Activated CD4-positive, alpha-beta T cell treated with anti-CD3 and anti-CD28 coated beads, Interleukin-2, amount 50 U/mL, for 4 hours (primary cell): ENCODE measurements at places on chromosomes 6 and 20.

DNA sequence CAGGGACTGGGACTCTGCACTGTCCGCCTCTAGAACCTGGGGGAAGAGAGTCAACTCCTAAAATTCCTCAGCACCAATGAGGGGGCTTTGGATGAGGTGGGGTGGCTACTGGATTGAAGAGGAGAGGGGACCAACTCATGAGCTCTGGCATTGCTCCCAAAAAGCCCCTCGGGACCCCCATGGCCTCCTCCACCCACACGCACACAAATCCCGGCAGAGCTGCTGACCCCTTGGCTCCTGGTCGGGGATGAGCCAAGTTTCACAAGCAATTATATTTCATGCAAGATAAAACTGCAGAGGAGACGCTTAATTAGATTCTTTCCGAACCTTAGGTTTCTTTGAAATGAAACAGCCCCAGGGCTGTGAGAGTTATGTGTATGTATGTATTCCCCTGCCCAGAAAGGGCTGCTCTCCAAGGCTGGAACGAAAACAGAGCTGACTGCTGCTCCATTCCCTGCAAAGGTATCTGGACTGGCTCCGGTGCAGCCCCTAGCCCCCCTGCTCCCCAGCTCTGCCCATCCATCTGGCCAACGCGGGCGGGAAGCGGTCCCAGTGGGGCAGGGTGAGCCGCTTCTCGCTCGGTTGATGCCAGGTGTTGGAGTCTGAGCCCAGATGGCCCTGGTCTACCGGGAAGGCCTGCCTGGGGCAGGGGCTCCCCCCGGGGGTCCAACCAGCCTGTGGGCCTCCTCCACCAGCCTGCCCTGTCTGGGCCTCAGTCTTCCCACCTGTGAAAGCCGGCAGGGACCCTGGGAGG lies 46.8 kb upstream of the STX16 start:
- no peak for DNase-seq

DNA sequence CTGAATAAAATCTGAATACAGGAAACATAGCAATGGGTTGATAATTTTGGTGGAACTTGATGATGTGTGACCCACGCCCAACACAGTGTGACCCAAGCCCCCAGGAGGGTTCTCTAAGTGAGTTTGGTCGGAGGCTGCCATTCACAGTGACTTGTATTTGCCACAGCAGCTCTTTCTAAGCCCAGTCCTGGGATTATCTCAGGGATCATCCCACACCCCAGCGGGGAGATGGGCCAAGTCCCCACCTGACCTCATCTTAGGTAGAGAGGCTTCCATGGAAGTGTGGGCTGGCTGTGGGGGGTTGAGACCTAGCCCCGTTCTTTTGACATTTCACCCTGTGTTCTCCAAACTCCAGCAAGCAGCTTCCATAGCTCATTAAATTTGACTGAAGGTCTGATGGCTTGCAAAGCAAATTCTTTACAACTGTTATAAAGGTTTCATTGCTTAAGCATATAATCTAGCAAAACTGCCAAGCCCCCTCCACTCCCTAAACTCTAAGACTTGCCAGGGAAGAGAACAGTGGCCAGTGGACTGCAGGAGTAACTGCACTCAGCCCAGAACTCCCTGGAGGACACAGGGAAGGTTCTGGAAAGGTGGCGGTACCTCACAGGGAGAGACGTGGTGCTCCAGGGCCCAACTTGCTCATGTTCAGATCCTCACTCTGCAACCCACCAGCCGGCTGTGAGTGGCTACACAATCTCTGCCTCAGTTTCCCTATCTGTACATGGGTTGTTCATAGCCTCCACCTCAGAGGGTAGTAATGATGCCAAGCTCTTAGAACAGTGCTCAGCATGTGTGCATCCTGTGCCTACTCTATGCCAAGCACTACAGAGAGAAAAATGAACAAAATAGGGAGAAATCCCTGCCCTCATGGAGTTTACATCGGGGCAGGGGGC lies 1.0 kb upstream of the PCK1 start:
- DNase-seq: no peak

DNA sequence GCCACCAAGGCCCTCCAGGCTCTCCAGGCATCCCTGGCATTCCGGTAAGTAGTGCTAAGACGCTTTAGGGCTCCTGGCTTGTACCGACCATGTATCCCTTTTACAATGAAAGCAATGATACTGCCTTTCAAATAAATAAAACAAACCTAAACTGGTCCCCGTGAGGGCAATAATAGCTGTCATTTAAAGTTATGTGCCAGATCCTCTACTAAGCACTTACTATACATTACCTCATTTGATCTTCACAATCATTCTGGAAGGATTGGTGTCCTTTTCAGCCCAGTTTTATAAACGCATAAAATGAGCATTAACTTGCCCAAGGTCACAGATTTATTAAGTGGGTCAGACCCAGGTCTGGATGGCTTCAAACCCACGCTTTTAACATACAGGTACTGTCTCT lies 114.7 kb downstream of the COL9A1 start:
- DNase-seq: no peak

DNA sequence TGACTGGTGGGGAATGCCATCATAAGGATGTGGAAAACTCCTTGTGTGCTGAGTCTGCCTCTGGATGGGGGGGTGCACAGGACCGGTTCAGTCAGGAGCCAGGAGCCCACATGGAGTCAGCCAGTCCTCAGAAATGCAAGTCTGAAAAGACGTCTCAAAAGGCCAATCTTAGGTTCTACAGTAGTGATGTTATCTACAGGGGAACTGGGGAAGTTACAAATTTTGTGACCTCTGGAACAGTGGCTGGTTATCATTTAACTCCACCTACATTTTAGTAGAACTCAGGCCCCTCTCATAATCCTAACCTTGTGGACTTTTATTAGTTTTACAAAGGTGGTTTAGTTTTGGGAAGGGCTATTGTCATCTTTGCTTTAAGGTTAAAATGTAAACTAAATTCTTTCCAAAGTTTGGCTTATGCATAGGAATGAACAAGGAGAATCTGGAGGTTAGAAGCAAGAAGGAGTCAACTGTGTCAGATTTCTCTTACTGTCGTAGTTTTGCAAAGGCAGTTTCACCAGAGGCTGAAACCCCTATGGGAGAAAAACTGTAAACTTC lies 13.7 kb upstream of the TBC1D22B start:
- no peak for DNase-seq

DNA sequence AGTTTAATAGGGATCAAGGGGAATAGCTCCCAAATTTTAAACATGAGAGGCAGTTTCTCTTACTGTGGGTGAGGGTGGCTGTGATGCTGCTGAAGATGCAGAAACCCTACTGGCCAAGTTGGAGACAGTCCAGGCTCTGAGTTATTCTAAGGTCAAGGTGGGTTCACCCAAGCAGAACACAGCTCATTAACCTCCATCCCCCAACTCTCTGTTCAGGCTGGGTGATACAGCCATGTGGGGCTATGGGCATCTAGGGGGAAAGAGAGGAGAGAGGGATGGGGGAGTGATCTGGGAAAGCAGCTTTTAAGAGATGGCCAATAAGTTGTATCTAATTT lies 18.9 kb upstream of the TRAM2 start:
- no peak for DNase-seq

DNA sequence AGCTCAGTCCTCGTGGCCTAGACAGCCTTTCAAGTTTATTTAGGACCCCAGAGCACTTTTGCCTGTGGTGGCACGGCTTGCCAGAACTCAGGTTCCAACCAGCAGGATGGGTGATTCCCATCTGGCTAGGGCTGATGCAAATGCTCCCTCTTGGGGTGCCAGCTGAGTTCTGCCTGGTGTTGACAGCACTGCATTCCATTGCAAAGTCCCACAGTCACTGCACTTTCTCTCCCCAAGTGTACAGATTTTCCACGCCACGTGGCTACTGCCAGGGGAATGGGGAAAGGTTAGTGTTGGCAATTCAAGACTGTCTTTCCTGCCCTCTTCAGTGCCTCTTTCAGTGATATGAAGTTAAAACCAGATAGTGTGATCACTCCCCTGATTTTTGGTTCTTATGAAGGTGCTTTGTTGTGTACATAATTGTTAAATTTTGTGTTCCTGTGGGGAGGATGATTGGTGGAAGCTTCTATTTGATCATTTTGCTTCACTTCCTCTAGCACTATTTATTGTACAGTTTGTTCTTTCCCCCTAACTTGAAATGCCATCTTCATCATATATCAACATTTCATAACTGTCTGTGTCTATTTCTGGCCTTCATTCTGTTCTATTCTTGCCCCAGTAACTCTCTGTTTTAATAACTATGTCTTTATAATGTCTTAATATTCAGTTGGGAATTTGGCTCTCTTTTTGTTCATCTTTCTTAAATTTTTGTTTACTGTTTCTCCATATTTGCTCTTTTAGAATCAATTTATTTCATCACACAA lies 86.2 kb downstream of the CFAP61 start:
- no peak for DNase-seq

DNA sequence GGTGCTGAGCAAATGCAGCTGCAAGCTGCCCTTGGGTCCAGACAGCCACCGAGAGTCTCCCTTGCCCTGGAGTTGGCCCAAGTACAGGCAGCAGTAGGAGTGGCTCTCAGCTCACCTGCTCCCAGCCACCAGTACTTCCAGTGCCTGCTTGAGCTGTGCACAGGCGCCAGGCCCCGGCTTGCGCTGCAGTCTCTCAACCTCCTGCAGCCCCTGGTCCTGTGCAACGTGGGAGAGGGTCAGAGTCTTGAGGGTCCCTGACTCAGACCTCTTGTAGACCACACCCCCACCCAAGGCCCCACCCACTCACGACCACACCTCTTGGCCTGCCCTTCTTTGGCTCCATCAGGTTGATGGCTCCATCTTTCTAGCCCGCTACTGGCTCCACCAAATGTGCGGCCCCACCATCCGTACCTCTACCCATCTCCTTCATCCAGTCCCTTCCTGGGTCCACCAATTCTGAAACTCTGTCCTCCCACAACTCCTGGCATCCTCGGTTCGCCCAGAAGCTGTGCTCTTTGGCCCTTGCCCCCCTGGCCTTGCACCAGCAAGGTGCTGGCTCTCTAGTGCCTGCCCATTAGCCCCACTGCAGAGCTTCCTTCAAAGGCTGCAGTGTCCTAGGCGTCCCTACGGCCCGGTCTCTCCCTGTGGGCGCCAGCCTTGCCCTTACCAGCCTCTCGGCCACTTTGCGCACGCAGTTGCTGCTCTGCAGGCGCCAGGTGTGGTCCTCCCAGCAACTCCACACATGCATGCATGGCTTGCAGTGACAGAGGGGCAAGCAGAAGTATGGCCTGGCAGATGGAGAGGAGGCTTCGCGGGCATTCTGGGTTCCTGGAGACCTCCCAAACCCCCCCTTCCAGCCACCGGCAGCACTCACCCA lies 16.5 kb upstream of the SPAG4 start:
- DNase-seq: no peak

DNA sequence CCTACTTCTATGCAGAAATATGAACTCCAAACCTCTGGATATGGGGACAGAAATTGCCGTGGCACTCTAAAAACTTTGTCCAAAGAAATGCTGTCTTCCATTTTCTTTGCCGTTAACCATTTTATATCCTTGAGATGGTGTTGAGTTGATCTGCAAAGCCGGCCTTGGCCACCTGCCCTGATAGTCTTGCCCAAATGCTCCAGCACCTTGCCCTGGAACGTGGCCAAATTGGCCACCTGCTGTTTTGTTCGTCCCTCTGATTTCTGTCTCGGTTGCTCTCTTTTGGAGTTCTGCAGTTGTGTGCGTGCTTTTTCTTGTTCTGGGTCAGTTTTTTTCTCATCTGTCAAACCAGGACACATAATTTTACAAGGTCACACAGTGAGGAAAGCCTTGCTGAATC lies 239.7 kb upstream of the GMDS start:
- no peak for DNase-seq

- no peak for DNase-seq
Measured at GRCh38 chr6:6685249-6686040, 96.9 kb downstream of the LY86 start.

- DNase-seq: no peak
Measured at GRCh38 chr20:25252230-25252651, 4.4 kb downstream of the PYGB start.

DNA sequence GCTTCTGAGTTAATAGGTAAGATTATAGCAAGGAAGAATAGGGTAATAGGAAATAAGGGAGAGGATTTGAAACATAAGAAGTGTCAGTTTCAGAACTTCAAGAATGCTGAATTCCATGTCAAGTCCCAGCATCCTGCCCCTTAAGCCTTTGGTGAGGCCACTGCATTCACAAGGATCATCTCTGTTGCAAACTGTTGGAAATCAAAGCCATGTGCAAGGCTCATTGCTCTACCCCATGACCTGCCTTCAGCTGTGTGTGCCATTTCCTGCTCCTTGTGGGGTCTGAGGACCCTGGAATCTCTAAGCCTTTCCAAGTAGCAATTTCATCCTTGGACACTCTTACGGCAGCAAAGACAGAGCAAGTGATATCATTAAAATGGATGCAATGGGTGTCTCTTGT lies 203.0 kb downstream of the CDC5L start:
- no peak for DNase-seq

DNA sequence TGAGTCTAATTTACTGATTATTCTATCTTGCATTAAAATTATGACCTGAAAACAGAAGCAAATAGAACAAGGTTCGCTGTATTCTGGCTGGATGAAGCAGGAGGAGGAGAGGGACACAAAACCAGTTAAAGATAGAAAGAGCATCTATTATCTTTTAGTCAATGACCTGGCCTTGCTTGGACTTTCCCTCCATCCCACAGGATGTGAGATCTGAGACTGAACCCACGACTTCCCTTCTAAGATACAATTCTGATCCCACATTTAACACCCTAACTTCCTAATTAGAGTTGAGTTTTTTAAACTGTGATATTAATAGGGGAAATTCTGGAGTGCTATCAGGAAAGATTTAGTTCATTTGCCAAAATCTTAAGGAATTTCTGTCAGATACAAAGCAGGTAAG lies 3.1 kb upstream of the HLA-DQA2 start:
- no peak for DNase-seq

- DNase-seq: no peak
Measured at GRCh38 chr20:41412324-41413120, 45.9 kb upstream of the EMILIN3 start.

DNA sequence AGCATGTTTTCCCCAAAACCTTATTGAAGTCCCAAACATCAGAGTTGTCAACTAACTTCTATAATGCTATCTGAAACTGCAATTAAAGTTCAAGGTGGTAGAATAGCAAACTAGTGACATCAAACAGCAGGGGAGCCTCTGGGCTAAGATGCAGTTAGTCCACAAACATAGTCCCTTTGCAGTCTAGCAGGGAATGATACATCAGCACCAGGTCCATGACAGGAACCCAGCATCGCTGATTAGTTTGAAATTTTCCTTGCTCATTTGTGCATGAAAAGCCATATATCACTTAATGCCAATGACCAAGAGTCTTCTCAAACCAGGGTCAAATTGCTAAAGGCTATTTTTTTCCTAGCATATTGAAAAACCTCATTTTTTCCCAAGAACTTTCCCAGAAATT lies 145.3 kb downstream of the HIVEP2 start:
- no peak for DNase-seq

GRCh38 chr6:169391473-169392071 lies 137.9 kb upstream of the THBS2 start:
- DNase-seq: no peak
